ENCODE measurements at places on chromosomes 7 and 10.

DNA sequence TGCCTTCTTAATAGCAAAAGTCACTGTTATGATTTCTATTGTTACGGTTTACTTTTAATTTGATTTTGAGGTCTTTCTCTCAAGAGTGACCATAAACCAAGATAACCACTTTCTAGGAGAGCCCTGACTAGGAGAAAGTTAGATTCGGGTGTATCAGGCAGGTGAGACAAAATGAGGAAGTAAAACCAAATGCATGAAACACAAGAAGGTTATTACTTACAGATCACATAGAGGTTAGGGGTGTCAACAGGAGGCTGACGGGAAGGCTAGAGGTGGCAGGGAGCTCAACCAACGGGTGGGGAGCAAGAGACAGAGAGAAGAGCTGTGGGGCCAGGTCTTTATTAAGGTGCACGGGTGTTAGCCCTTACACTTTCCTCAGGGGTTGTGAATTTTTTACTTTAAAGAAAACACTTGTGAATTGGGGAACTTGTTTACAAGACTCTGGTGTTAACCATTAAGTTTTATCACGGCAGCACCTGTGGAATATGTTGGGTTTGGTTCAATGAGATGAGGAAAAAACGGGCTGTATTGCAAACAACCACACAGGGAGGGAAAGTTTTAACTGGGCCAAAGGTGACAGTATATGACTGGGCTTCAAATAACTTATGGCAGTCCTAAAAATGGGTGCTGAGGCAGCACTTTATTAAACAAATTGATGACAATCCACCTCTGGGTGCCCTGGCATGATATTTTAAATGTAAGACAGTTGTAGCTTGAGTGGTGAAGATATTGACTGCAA lies 154.9 kb downstream of the SDHAF3 start:
- no peak for DNase-seq

DNA sequence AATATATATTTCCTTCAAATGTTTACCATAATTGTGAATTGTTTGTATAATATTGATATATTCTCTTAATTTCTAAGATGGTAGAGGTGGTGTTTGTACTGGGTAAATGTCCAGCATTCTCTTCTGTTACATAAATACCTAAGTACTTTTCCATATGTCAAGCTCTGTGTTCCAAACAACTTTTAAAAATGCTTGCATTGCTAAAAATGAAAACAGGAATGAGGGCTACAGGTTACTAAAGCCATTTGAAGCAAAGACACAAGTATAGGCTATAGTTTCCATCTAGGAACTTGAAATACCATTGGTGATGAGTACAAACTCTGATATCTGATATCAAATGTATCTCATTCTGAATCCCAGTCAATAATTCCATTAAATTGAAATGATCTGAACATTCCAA lies 233.6 kb upstream of the SORCS1 start:
- DNase-seq, result no peak

DNA sequence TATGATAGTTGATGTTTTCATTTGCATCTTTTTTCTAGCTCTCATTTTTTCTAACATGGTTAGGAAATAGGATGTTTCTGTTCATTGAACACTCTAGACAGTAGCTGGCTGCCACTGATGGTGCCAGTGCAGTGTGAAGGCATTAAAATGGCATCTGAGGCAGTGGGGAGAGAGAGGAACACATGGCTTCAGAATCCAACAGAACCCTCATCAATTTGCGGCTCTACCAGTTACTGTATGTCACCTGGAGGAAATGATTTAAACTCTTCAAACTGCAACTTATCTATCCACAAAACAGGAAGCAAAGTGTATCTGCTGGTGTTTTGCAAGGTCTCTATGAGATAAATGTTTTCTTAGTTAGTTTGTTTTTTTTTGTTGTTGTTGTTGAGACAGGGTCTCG lies 305.2 kb upstream of the PRKCQ start:
- no peak for DNase-seq

DNA sequence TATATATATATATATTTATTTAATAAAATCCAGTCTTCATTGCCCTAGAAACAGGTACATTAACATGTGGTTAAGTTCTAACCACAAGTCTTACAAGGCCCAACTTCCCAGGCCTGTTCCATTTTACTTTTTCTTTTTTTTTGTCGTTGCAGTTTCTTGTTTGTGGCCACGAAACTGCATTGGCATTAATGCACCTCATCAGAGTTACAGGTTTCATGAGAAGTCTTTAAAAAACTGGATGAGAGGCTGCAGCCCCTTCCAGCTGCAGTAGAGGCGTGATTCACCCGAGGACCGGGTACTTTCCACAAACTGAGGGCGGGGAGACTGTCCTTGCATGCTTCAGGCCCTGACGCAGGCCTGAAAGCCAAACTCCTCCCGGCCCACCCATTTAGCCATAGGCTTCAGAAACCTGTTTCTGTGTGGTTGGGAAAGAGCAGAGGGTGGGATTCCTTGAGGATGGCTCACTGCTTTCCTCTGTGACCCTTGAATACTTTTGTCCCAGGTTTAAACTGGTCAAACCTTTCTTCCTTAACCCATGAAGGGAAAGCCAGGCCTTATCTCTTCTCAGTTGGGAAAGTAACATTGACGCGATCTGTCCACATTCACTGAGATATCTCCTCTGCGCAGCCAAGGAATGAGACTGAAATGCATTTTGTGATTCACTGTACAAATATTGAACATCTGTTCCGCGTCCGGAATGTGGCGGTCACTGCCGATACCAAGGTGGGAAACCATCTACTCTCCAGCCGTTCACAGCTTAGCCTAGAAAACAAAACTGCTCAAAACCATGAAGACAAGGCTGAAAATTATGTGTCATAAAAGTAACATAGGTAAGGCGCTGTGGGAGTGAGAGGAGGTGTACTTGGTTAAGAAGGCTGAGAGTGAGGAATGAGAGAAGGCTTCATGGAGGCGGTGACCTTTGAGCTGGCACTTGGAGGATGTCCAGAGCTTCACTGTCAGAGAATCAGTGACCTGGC lies 311.7 kb downstream of the GATA3 start:
- no peak for DNase-seq

DNA sequence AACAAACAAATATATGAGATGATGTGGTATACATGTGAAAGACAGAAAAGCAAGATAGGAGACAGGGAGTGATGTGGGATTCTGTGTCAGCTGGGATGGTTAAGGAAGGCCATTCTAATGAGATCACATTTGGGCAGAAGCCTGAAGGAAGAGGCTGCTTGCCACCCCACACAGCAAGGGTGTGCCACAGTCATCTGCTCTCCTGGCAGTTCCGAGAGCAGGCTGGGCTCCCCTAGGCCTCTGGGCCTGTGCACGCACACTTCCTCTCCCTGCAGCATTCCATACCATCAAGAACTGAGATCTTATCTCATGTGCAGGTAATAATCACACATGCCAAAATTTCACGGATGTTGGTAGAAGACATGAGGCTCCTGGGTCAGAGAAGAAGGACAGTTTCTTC lies 43.1 kb downstream of the SYPL1 start:
- DNase-seq, result peak; percentile 80

DNA sequence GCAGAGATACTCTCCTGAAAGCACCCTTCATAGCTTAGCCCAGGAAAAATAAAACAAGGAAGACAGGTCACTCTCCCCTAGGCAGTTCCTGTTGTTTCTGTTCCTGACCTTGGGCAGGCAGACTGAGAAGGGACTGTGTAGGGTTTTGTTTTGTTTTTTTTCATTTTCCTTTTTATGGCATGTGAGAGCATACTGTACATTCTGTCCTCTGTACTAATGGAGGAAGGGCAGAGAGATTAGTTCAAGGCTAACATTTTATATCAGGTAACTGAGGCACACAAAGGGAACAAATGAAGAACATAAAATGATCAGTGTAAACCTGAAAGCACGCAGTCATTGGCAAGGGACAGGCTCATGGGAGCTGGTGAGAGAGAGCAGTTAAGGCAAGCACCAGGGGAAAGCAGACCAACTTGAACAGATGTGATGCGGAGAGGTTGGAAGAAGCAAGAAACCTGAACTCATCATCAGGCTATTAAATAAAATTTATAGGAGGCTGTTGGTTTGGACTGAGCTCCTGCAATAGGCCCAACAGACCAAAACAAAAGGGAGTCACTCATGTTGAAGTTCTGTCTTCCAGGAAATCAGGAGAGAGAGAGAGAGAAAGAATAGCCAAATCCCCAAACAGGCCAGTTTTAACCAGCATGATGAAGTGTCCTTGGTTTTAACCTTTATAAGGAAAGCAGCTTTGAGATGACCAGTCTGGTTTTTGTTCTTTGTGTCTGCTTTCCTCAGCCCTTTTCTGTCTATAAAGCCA lies 34.1 kb upstream of the PDCD4 start:
- no peak for DNase-seq

- DNase-seq, result no peak
Measured at GRCh38 chr10:132163278-132163765, 23.4 kb upstream of the DPYSL4 start.

DNA sequence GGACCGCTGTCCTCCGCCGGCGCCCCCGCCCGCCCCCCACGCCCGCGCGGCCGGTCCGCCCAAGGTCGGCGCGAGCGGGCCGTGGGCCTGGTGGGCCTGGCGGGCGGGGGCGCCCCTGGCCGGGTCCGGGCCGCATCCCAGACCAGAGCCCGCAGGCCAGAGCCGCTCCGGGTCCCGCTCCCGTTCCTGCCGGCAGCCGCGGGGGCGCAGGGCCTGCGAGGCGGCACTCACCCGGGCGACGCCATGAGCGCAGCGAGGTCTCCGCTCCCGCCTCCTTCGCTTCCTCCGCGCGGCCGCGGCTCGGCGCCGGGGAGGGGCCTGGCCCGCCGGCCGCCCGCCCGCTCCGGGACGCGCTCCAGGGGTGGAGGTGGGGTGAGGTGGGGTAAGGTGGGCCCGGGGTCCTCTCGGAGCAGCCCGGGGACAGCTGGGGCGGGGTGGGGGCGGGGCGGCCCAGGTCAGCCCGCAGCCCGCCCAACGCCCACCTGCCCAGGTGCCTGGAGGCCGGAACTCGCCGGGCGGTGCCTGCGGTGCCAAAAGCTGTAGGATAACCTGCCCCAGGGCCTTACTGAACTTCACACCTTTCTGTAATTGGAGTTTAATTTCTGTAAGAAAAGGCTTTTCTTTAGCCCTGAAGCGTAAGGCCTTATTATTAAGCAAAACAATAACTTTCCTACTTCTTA lies at the start of gene URGCP:
Gene URGCP (minus strand): TSS at position 266 of the 680 bp plus-strand sequence. CDS start 21 bp downstream, at position 245.
- peak; percentile 36 for DNase-seq

DNA sequence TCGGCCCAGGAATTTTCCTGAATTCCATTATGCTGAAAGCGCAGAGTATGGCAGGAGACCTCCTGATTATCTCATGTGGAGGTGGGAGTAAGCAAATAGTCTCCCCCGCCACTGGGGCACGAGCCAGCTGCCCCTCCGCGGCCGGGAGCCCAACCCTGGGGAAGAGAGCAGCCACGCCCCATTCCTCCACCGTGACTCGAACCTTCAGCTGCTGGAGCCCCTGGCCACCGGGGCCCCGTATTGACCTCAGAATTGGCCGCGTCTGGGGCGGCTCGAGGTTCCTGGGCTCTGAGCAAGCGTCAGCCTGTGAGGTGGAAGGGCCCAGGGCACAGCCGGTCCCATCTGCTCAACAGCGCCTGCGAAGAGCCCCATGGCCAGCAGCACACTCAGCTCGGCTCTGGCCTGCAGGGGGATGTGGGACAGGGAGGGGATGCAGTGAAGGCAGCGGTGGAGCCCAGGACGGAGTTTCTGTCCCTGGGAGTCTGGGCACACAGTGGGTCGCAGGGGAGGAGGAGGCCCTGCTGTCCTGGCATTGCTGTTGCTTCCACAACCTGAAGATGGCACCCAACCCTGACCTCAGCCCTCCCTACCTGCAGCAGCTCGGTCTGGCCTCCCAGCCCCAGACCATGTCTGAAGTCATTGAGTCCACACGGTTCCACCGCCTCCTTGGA lies 97.8 kb downstream of the CHST15 start:
- DNase-seq, result peak; percentile 81

All from AG10803 (cell line).